ENCODE measurements at places on chromosomes 7 and 10.

DNA sequence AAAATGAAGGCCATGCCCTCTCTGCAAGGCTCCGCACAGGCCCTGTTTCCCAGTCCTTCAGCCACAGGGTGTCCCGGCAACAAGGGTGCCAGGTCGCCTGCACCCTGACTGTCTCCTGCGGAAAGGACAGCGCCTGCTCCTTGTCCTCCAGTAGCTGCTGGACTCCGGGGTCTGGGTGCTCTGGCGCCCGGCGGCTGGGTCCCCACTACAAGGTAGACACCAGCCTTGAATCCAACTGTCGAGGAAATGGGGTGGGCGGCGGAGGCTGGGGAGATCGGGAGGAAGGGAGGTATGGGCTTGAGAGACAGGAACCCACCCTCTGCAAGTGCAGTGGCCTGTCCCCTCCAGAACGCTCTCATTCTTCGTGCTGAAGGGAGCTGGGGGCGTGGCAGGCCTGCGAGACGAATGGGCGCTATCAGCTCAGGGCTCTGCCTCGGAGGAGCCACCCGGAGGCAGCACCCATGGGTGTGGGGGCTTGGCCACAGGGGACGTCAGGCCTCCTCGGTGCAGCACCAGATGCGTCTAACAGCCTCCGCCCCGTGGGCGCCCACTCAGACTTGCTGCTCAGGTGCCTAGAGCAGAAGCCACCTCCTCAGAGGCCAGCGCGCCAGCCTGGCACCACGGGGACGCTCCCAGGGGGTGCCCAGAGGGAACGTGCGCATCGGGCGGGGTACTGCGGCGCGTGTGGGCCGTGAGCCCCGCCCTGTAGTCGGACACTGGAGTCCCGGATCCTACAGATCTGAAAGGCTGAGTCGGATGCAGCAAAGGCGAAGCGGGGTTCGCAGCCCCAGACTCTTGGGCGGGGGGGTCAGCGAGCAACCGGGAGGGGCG, 15.6 kb downstream of the ADAM8 start:
- ATAC-seq: peak; percentile 65

DNA sequence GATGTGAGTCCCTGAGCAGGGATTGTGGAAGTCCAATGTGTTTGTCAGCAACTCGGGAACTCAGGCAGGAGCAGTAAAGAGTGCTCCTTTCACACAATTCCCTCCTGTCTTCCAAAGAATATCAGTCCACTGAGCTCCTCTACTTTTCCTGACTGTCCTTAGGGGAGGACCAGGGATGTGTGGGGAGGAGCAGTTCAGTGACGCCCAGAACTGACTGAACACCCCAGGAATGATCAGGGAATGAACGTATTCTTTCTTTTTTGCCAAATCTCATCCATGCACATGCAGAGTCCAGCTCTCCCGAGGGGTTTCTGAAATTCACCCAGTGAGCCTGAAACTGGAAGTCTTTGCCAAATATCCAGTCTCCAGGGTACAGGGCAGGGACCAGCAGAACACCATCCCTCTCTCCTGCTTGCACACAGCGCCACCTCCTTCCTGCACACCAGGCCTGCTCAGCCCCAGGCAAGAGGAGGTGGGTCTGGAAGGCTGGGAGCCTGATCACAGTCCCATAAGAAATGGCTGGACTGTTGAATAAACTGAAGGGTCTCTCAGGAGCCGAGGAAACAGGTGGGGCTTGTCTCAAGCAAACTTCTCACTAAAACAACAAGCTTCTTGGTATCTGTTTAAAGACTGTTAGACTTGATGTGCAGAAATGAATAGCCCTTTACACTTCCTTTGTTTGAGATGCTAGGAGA, 294.7 kb downstream of the C7orf25 start:
- peak; percentile 31 for ATAC-seq

GRCh38 chr7:80997841-80998240, 79.0 kb upstream of the SEMA3C start:
- no peak for ATAC-seq

- no peak for ATAC-seq
Measured at GRCh38 chr10:102863660-102864059, 5.6 kb upstream of the AS3MT start.

GRCh38 chr10:1462521-1462920, 274.8 kb downstream of the ADARB2 start:
- ATAC-seq: no peak

GRCh38 chr10:81728692-81729091, 146.3 kb upstream of the NRG3 start:
- no peak for ATAC-seq

DNA sequence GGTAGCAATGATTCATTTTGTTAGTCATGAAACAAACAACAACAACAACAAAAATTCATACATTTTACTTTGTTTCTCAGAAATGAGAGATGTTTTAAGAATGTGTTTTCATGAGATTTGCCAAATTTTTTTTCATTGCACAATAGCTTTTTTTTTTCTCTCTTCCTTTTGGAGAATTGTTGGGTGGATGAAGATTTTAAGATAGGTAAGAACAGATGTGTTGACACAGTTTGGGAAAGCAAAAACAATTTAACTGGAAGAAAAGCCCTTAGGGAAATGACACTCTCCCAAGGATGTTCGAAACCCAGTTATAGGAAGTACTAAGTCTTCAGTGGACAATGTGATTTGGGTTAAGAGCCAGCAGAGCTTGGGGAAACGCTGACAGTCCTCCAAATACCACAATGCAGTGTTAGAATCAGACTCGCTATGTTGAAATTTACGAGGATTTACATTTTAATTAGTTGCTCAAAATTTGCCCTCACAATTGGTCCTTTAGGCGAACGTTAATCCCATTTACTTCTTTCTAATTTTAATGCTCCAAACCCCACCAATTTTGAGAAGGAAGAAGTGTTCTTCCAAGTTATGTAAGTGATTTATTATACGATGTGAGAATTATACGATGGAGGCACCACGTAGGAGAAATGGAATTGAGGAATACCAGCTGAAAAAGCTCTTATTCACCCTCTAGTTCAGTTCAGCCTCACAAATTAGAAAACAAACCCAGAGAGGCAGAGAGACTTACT, 61.2 kb downstream of the HHEX start:
- no peak for ATAC-seq

GRCh38 chr10:102963756-102964025, 45.6 kb downstream of the CNNM2 start:
- ATAC-seq: no peak

- peak; percentile 85 for ATAC-seq
Measured at GRCh38 chr7:30412782-30413504, 65.6 kb downstream of the NOD1 start.

GRCh38 chr7:106465704-106466468, 181.1 kb upstream of the NAMPT start:
- peak; percentile 46 for ATAC-seq

DNA sequence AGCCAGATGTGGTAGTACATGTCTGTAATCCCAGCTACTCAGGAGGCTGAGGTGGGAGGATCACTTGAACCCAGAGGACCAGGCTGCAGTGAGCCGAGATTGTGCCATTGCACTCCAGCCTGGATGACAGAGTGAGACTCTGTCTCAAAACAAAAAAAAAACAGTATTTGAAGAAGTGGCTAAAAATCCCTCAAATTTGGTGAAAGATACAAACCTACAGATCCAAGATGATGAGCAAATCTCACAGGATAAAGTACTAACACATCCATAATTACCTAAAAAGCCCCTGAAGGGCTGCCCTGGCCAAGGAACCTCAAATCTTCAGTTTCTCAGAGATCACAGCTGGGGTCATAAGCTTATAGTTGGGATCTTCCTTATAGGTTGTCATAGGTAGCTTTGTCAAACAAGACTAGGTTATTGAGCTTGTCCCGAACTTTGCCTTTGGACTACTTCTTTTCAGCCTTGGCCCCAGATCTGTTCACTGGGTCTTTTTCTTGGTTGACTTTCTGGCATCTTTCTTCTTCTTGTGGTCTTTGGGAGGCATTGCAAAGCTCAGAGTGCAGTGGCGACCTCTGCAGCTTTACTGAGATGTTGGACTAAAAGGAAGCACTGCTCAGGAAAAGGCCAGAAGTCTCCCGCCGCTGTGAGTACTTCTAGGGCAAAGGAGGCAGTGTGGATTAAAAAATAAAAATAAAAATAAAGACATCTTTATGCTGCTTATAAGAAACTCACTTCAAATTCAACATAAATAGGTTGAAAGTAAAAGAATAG, 28.6 kb upstream of the SAR1A start:
- ATAC-seq: no peak

GRCh38 chr10:15859509-15859905, 800 bp downstream of the MINDY3 start:
- ATAC-seq: no peak

- peak; percentile 88 for ATAC-seq
Measured at GRCh38 chr10:92689663-92690210, at the start of gene HHEX. TSS of gene HHEX (plus strand) at chr10:92689955. CDS start at chr10:92689987, 32 bp downstream.

- no peak for ATAC-seq
Measured at GRCh38 chr10:124691421-124692099, 52.6 kb downstream of the FAM53B start.

DNA sequence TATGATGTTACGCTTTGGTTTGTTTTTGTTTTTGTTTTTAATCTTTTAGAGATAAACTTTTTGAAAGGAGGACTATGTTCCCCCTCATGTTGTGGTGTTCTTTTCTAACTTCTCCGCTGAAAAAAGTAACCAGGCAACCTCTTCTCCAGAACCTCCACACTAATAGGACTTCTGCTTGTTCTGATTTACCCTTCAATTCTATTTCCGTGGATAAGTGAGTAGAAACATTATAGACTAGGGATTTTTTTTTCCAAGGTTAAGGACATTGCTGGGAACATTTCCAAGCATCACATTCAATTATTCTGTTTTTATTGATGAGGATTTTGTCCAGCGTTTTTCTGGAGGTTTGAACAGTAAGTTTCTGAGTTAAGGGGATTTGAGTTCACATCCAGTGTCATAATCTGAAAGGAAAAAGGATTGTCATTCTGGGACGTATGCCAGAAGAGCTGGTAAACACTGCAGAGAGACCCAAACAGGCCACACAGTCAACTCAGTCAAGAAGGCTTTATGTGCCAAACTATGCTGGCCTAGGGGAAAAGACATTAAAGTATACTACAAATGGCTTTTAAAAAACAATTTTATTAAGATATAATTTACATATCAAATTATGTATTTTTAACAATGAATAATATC, 28.3 kb upstream of the RALA start:
- no peak for ATAC-seq

DNA sequence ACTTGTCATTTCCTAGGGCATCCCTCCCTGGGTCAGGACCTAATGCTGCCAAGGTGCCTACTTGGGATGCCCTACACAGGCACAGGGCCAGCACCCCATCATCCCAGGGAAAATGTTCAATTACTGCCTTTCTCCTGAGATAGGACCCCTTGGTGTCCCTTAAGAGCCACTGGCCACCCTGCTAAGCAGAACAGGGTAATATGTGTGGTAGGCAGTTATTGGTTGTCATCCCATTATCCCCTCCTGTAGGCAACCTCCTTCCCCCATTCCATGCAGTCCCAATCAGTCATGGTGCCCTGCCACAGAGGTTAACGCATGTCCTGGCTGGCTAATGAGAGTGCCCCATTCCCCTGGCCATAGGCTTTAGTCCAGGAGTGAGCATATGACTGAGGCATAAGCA, 53.2 kb downstream of the PRLHR start:
- no peak for ATAC-seq

DNA sequence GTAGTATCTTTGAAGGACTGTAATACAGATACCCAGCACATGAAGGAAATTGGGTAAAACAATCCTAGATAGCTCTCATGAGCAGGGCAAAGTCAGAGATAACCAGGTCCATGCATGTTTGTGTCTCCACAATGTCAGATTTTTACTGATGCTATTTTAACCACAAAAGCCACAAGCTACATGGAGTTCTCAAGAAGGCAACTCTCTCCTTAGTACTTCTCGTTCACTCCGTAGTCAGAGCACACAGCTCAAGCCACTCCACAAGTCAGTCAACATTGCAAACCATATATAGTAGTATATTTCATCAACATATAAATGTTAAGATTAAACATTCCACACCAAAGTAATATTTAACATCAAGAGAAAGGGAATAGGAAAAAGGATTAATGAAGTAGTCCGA, 98.0 kb upstream of the PIK3CG start:
- no peak for ATAC-seq

GRCh38 chr10:125060482-125060825, 99.9 kb downstream of the CTBP2 start:
- ATAC-seq: no peak

GRCh38 chr10:88888810-88889445, 8.9 kb downstream of the STAMBPL1 start:
- ATAC-seq: no peak

DNA sequence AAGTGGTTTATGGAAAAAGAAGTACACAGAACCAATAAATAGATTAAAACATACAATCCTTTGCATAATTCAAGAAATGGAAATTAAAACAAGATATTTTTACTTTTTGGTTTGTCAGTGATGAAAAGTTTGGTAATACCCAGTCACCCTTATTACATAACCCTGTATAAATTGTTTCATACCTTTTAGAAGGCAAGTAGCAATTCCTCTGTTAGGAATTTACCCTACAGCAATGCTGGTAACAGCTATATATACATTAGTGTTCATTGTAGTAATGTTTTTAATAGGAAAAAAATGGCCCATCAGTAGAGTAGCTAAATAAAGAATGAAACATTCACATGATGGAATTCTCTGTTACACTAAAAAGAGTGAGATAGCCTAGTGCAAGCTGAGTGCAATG, 42.7 kb downstream of the PTPN12 start:
- no peak for ATAC-seq

DNA sequence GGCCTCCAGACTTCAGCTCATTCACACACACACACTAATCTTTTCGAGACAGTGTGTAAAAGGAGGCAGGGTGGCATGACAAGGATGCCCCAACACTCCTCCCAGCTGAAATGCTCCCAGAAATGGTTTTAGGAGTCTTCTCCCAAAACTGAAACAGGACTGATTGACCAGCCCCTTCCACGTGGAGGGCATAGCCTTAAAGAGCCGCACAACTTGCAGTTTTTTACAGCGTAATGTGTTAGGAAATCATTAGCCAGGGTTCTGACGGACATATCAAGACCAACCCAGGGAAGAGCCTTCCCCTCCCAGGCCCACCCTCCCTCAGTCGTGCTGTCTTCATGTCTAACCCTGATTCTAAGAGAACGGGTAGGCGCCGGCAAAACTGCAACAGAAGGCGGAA, 224.6 kb downstream of the TNS3 start:
- ATAC-seq: no peak

DNA sequence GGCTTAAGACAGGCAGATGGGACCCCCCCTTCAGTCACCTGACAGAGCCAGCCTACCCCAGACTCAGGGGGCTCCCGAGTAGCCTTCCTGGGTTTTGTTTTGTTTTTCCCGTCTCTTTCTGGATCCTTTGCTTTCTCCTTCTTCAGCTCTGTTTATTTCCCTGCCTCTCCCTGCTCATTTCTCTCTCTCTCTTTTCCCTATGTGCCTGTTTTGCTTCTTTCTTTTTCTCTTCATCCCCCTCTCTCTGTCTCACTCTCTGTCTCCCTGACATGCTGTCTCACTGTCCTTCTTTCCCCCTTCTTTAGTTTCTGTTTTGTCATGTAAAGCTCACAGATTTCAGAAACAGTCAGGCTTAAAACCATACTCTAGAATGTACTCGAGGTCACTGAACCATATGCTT, 38.2 kb upstream of the SLC29A3 start:
- ATAC-seq: no peak

GRCh38 chr10:103823706-103824272, 31.6 kb downstream of the SH3PXD2A start:
- ATAC-seq: no peak

- peak; percentile 87 for ATAC-seq
Measured at GRCh38 chr10:3749600-3749999, 35.4 kb downstream of the KLF6 start.

GRCh38 chr7:21141476-21141875, 286.4 kb upstream of the SP4 start:
- no peak for ATAC-seq

- ATAC-seq: peak; percentile 82
Measured at GRCh38 chr7:128381161-128381821, 19.8 kb upstream of the PRRT4 start.

All from gastroesophageal sphincter (tissue), 4 donors.